ENCODE measurements at places on chromosomes 2 and 18.

- no peak for DNase-seq
Measured at GRCh38 chr2:150732064-150732463, 244.6 kb upstream of the RND3 start.

GRCh38 chr2:25161055-25161781 is 7.2 kb downstream of the POMC start:
- DNase-seq, result no peak

DNA sequence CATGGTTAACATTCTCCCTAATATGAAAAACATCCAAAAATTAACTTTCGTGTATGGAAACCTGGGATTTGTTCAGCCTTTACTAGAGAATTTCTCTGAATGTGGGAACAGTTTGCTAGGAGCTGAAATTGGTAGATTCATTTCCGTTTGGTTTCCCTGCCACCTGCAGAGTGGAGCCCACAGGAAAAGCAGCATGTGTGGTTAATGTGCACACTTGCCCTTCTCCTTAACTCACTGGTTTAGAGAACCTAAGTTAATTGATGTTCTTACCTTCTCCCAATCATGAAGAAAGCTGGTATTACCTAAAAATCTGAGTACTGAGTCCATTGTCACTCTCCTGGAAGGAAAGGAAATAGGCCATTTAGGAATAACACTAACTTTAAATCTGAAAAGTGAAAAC is 37.6 kb upstream of the ASXL3 start:
- no peak for DNase-seq

- no peak for DNase-seq
Measured at GRCh38 chr18:54859667-54860421, 31.6 kb downstream of the RAB27B start.

GRCh38 chr2:134648586-134648985 is 70.2 kb downstream of the TMEM163 start:
- DNase-seq, result no peak

- no peak for DNase-seq
Measured at GRCh38 chr2:170813611-170814532, 2.8 kb upstream of the GAD1 start.

GRCh38 chr2:79861059-79861374 is 348.2 kb downstream of the CTNNA2 start:
- DNase-seq, result no peak

DNA sequence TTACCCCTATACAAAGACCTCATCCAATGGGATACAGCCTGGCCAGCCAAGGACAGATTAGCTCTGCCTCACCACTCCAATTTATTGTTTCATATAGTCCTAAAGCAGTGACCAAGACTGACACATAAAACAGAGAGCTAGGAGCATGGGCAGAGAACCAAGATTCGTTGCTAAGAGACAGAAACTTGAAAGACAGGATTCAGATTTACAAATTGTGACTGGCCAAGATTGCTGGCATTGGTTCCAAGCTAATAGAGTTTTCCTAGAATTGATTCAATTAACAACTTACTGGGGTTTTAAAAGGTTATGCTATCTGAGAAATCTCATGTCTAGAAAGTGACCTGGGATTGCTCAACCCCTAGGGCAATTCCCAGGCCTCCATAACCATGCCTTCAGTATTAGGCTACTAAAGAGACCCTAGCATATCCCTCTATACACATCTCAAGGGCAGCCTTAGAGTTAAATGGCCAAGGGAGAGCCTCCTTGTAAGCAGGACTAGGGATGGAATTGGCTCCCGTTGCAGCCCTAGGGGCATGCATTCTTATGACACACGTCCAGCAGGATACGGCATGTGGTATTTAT is 75.6 kb downstream of the ICOS start:
- DNase-seq, result no peak

DNA sequence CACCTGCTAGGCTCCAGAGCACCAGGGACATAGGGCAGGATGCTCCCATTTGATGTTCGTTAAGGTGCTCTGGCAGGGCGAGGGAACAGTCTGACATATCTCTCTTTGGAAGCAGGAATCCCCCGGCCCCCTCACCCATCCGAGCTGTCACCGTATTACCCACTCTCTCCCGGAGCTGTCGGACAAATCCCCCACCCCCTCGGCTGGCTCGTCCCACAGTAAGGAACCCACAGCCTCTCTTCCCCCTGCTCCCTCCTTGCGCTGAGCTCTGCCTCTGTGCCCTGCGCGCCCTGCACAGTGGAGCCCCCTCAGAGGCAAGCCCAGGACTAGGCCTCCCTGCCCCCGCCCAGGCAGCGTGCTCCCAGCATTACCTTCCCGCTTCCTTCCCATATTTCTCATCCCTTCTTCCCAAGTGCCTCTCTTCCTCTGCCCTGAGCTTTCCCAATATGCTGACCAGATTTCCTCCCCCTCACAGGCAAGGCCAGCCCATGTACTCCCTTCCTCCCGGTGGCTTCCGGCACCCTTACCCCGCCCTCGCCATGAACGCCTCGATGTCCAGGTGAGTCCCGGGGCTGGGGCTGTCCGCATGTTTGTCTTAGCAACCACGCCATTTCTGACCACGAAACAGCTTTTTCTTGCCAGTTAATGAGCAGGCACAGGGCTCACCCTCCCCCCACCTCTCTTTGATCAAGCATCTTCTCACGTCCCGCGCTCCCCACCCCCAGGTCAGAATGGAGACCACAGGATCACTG is 23.8 kb downstream of the TGOLN2 start:
- no peak for DNase-seq

- DNase-seq, result no peak
Measured at GRCh38 chr18:911486-911885, 6.8 kb downstream of the ADCYAP1 start.

GRCh38 chr18:43571078-43571689 is 293.9 kb upstream of the SYT4 start:
- no peak for DNase-seq

DNA sequence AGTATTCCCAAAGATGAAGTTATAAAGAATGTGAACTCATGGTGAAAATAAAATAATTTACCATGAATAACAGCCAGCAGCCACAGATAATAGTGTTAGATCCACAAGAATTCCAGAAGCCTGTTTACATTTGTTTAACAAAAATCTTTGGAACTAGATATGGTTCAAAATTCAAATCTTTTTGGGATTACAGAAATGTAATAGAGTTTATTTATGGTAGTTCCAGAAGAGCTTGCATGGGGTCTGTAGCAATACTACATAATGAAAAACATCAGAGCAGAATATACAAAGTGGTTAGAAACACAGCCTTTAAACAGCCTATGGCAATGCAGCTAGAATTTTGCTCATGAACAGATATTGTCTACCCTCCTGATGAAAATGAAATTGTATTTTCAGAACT is 179.1 kb downstream of the RDH14 start:
- DNase-seq, result no peak

- no peak for DNase-seq
Measured at GRCh38 chr18:14912967-14913366, 165.0 kb downstream of the ANKRD30B start.

GRCh38 chr2:127592761-127593227 is 53.2 kb upstream of the GPR17 start:
- DNase-seq, result no peak

GRCh38 chr18:61991201-61991600 is 98.4 kb upstream of the RNF152 start:
- DNase-seq, result no peak

DNA sequence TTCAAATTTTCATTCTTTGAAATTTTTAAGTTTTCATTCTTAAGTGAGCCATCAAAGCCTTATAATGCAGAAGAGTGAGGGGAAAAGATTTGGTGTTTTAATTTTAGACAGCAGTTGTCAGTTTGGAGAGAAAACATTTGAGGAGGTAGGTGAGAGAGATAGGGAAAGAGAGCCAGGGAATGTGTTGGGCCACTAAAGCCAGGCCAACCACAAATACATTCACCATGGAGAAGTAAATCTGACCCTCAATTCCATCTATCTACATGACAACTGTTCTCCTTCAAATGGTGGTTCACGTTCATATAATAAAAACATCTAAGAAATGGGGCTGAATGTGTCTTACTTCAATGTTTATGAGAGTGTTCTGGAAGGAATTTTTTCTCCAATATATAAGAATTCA is 553.0 kb upstream of the SYT4 start:
- no peak for DNase-seq

GRCh38 chr2:224565452-224566035 is 19.6 kb downstream of the CUL3 start:
- DNase-seq, result no peak

GRCh38 chr2:127096718-127097470 is 10.1 kb downstream of the BIN1 start:
- DNase-seq, result peak; percentile 25

DNA sequence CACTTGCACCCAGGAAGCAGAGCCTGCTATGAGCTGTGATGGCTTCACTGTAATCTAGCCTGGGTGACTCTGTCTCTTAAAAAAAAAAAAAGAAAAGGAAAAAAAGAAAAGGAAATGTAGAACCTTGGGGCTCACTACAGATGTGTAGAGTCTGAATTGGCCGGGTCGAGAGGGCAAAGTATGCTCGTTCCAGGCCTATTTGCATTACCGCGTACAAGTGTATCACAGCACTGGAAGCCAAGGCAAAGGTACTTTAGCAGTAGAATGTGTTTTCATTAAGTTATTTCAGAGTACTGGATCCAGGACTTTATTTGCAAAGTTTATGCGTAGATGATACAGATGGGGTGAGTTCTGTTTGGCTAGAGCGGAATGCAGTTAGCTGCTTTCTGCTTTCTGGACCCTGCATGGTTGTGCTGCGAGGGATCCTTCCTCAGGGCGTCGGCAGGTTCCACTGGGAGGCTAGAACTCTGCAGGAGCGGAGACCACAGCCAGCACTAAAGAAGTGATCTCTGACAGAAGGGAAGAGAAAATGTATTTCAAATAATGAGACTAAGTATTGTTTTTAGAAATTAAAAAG is 51.8 kb downstream of the LDLRAD4 start:
- DNase-seq, result no peak

DNA sequence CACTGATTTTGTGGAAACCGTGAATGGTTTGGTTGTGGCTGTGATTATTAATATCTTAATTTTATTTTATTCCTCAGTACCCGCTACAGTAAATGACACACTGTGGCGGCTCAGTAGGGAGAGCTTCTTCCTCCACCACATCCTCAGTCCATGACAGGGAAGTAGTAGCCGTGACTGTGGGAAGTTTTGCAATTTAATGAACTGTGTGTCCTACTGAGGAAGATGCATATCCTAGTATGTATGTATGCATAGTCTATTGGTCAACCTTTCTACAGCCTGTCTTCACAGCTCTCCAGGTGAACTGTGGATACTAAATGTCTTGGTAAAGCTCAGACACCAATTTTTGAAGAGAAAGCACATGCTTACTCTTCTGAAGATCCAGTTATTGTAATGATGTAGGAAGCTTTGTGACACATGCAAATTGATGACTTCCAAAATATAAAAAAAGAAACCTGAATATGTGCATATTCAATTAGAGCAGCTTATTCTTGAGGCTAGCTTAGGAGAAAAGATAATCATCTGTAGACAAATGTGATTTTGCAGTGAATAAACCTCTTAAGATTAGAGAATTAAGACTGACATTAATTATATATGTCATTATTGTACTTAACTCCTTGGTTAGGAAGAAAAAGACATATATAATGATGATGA is 384.3 kb upstream of the CNTNAP5 start:
- DNase-seq, result no peak

GRCh38 chr2:105373895-105374401 is 24.9 kb downstream of the FHL2 start:
- no peak for DNase-seq

- DNase-seq, result no peak
Measured at GRCh38 chr2:181970160-181970794, 15.4 kb upstream of the PPP1R1C start.

DNA sequence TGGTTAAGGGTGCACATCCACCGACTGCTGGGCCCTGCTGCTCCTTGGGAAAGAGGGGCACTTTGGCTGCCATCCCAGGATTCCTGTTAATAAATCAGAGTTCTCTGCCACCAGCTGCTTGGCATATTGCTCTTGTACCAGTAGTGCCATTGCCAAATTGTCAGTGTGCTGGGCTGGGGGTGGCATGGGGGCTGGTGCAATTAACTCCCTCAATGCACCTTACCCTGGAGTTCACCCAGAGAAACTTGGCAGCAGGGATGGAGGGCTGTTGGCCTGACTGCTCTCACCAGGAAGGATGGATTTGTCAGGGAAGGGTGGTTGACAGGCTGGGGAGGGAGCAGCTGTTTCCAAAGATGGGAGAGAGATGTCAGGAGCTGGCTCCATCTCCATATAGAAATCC is 94.6 kb upstream of the SKOR2 start:
- no peak for DNase-seq

DNA sequence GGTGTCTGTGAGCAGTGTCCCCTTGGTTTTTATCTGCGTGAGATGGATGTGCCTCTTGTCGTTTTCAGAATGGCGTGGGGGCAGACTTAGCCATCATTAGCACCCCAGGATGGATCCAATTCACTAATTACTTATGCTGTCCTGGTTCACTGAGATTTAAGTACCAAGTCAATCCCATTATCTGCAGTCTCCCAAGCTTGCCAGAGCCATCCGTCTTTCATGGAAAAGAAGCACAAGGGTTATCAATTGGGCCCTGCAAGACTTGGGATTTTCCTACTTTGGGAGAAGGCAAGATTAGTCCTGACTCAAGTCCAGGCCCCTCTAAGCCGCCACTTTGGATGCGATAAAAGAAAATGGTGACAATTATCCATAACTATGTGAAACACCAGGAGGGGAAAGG is 404.0 kb downstream of the TMEM182 start:
- no peak for DNase-seq

GRCh38 chr18:40752316-40752715 is 1202.7 kb upstream of the PIK3C3 start:
- no peak for DNase-seq

DNA sequence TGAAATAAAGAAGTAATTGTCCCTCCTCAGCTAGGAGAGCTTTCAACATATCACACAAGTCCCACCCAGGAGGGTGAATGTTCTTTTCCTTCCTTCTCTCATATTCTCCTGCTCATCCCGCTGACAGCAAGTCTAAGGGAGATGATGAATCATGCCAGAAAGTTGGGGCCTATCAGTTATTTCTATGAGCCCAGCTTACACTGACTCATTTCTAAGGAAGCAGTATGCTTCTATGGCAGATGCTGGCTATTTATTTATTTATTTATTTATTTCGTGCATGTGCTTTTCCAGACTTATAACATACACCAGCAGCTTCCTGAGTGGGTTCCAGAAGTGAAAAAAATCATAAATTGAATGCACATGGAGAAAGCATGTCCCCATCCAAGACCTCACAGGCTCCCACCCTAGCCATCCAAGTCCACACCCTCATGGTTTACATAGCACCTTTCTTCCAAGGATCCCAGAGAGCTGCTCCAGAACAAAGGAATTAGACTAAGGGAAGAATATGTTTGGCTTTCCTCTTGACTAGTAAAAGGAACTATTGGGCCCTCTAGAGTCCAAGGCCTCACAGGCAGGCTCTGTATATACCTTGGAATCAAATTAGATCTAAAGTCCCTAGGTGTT is 1074.2 kb upstream of the ZEB2 start:
- no peak for DNase-seq

DNA sequence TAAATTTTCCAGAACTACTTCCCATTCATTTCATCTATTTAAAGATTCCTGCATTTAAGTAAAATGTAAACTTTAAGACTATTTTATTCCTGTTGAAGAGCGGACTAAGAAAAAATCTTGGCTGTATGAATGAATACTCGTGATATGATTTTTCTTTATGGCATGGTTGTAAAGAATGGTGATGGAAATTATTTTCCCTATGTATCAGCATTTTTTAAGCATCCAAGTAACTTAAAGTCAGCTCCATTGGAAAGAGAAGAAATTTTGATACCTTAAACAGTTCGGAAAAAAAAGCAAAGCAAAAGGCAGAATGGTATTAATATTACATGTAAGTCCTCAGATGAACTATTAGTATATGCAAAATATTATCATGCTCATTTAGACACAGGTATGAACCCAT is 58.9 kb downstream of the VWC2L start:
- DNase-seq, result no peak

- DNase-seq, result no peak
Measured at GRCh38 chr2:100544911-100545596, 17.7 kb upstream of the PDCL3 start.
